ENCODE measurements at places on chromosomes 4 and X. TPM values are rescaled to one million over a fixed set of nuclear protein-coding genes. Genes with fewer than 3 reads are reported as not detected.

GRCh38 chr4:126757219-126757618 lies 875.5 kb upstream of the INTU start:
- DNase-seq: no peak

- no peak for DNase-seq
These were observed 134.4 kb downstream of the SMIM20 start for GRCh38 chr4:26048378-26048882.

DNA sequence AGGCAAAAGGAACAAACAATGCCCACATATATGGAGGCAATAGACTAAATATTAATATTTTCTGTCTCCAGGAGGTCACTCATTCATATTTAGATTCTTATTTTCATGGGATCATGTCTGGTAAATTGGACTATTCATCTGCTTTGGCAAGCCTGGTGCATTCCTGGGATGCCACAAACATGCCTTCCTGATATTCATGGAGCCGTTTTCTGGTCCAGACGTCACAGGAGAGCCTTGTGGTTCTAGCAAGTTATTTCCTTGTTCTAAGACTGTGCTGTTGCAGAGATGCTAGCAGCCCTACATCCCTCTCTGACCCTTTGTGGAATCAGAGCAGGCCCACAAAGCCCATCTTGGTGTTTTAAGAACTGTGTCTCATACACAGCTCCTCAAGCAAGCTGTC lies 16.1 kb upstream of the EXOSC9 start:
- no peak for DNase-seq

DNA sequence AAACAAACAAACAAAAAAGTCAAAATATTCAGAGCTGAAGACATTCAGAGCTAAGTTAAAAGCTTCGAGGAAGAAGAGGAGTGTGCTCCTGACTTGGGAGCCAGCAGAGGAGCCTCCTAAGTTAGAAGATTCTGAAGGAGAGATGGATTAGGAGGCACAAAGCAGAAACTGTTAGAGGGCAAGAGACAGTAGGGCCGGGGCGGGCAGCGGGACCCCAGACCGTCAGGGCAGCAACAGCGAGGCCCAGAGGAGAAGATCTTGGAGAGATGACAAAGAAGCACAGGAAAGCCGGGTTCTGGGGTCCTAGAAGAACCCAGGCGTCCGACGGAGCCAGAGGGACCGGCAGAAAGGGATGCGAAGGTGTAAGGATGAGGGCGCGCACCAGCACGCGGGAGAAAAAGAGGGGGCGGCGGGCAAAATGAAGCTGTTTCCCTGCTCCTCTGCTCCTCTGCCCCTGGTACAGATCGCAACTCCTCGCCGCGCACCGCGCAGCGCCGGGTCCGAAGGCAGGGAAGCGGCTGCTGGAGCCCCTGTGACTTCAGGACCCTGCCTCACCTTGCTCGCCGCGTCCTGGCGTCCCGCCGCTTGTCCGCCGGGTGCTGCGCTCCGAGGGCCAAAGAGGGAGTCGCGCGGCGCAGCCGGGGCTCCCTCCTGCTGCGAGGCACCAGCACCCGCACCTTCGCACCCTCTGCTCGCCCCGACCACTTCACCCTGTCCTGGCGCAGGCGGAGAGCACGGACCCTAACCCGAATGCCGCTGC lies 477 bp downstream of the KLHL13 start:
- no peak for DNase-seq

UNC5C gene
- not detected for total RNA-seq

SLITRK2 gene
- total RNA-seq: not detected
